ENCODE measurements at places on chromosomes 13 and 19.

- no peak for DNase-seq
Observed at GRCh38 chr13:97226788-97227627, 4.9 kb downstream of the MBNL2 start.

DNA sequence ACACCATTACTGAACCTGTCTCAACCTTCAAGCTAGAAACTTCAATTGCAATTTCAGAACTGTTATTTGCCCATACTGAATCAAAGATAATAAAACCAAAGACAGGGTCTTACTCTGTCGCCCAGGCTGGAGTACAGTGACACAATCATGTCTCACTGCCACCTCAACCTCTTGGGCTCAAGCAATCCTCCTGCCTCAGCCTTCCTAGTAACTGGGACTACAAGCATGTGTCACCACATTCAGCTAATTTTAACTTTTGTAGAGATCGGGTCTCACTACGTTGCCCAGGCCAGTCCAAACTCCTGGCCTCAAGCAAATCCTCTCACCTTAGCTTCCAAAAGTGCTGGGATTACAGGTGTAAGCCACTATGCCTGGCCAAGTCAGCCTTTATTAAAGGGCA lies 143.4 kb downstream of the DIAPH3 start:
- no peak for DNase-seq

GRCh38 chr19:48990400-48990799 lies 2.7 kb downstream of the GYS1 start:
- DNase-seq: no peak

DNA sequence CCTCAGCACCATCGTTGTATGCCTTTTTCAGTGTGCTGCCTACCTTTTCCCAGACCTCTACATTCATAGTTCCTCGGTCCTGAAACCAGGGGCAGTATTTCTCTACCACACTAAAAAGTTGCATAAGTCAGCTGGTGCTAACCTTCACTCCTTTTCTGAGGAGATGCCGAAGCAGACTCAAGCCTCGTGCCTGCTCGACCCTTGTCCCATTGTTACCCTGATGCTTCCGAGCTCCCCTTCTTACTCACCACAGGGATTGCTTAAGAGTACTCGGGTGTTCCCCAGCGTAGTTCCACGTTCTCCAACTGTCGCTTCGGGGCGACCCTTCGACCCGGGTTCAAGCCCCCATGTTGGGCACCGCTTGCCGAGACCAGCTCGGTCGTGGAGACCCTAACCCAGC lies 19.0 kb upstream of the IL17D start:
- no peak for DNase-seq

- peak; percentile 35 for DNase-seq
Observed at GRCh38 chr19:40398417-40399131, 8.6 kb upstream of the HIPK4 start.

GRCh38 chr19:6412447-6413091 lies 12.0 kb downstream of the KHSRP start:
- no peak for DNase-seq

DNA sequence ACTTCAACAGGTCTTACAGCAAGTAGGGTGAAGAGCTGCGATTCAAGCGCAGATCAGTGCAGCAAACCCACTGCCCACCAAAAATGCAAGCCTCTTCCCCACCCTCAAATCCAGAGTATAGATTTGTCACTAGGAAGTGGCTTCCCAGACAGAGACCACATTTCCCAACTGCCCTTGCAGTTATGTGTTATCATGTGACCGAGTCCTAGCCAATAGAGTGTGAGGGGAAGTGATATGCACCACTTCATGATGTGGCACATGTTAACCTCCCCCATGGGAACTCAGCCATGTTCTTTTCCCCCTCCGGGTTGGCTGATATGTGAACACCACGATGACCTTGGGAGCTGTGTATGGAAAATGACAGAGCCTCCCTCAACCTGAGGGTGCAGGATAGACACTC lies 50.8 kb downstream of the MBD3L2B start:
- DNase-seq: no peak

- no peak for DNase-seq
Observed at GRCh38 chr19:35329323-35329722, 336 bp downstream of the CD22 start.

- DNase-seq: peak; percentile 54
Observed at GRCh38 chr13:107289540-107289939, 721.6 kb upstream of the ARGLU1 start.

DNA sequence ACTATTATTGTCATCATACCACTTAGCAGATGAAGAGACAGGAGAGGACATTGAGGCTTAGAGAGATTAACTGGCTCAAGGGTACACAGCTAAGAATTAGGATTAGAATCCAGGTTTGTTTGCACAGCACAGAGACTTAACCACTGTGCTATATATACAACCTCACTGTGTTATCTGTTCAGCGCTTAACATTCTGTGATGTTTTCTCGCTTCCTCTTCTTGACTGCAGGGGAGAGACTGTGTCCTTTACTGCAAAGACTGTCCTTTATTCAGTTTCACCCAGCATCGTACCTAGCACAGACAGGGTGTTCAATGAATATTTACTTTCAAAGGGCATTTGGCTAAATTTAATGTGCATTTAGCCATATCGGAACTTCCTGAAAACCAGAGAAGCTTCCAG lies 54.9 kb upstream of the PCDH8 start:
- no peak for DNase-seq

GRCh38 chr19:12527034-12527836 lies 24.0 kb downstream of the ZNF564 start:
- peak; percentile 40 for DNase-seq

DNA sequence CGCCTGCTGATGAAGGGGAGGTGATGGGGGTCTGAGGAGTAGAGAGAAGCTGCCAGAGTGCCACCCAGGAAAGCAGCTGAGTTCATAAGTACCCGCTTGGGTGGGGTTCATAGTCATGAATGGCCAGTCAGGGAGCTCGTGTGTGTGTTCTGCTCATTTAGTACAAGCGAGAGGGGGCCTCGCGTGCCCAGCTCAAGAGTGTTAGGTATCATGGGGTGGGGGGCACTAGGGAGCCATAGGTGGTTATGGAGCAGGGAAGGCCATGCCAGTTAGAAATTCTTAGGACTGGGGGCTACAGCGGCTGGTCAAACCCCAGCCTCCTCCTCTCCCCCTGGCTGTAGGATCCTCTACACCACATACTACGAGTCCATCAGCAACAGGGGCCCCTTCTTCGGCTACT lies 46.8 kb downstream of the CD320 start:
- DNase-seq: no peak

GRCh38 chr13:105462098-105462497 lies 1073.4 kb downstream of the EFNB2 start:
- no peak for DNase-seq

DNA sequence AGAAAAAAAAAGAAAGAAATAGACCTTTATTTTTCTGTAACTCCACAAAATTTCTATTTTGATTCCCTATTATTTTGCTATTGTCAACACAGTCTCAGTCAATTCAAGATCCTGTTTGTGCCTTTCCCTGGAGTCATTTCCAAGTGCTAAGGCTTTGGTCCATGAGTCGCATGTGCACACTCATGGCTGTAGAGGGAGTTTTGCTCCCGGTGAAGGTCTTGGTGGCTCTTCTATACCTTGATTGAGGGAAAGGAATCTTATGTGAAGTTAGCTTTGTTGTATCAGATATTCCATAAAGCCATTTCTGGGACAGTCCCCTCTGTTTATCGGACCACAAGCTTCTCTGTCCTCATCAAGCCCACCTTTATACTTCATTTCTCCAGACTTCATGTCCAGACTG lies 58.7 kb upstream of the ALOX5AP start:
- DNase-seq: peak; percentile 44

DNA sequence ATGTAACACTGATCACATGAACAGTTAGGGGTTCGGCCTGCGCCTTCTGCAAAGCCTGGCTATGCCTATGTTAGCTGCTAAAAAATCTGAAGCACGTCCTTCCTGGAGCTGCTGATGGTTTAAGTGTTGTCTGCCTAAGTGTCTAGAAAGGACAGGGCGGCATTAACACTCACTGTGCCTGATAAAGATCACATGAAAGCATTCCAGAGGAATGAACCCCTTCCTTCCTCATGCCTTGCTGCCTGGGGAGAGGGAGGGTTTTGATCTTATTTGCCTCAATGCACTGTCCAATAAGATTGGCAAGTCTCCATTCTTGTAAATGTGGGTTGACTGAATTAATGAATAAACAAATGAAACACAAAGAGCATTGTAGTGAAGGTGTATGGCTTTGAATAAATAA lies 5.2 kb downstream of the DOCK9 start:
- peak; percentile 84 for DNase-seq

DNA sequence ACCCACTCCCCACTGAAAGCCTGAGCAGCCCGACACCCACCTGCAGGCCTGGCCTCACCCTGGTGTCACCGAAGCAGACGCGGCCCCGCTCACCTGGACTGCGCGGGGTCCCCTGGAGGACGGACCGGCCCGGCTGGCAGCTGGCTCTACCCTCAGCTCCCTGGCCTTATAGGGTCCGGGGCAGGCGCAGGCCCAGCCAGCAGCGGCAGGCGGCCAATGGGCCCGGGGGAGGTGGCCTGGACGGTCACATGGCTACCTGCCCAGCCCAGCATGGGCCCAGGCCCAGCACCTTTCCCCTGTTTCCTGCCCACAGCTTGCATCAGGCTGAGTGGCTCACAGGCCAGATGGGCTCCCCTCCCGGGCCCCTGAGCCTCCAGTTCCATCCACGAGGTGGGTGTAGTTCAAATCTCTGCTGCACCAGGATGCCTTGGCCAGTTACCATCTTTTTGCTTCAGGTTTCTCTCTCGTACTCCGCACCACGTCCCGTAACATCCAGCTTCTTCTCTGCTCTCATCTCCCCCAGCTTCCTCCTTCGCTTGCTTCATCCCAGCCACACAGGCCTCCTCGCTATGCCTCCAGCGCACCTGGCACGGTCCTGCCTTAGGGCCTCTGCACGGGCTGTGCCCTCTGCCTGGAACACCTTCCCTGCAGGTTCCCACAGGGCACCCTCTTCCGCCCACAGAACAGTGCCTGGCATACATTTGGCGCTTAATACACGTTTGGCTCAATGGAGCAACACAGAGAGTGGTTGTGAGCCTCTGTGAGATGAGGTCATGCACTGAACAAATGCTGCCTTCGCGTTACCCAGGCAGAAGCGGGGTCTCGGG lies at the start of gene PLIN4:
PLIN4 (minus strand) TSS at position 142 of the 827 bp plus-strand sequence. CDS start 214 bp downstream, outside the sequence.
- DNase-seq: peak; percentile 32

DNA sequence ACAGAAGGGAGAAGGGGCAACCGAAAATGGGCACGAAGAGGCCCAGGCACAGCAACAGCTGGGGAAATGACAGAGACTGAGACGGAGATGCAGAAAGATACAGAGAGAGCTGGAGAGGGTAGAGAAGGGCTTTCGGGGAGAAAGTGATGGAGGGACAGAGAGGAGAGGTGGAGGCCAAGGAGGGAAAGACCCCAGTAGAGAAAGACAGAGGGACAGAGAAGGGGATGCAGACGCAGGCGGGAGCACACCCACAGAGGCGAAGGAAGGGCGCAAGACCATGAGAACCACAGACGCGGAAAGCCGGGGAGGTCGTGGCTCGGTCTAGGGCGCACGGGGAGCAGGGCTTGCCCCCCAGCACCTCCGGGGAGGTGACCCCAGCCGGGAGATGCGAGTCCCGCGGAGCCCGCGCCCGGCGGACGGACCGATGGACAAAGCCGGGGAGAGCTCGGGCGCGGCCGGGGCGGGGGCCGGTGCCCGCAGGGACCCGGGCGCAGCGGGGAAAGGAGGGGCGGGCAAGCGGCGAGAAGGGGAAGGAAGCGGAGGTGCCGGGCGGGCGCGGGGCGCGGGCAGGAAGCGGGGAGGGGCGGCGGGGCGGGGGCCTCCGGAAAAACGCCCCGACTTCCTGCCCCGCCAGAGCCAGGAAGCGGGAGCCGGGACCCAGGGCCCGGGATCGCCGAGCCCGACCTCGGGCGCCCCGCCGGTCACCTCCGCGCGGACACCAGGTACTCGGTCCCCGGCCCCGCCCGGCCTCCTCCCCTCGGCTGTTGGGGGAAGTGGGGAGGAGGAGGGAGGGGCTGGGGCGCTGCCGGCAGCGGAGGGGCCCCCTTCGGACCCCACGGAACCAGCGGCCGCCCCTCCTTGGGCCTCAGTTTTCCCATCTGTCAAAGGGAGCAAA lies at the start of gene ARHGEF1:
ARHGEF1 (plus strand) TSS at position 617 of the 895 bp plus-strand sequence. CDS start 4,899 bp downstream, outside the sequence.
- DNase-seq: peak; percentile 23

- no peak for DNase-seq
Observed at GRCh38 chr19:50516964-50517703, 3.4 kb upstream of the ASPDH start.

- no peak for DNase-seq
Observed at GRCh38 chr19:56098731-56099568, 22.1 kb downstream of the ZNF787 start.

DNA sequence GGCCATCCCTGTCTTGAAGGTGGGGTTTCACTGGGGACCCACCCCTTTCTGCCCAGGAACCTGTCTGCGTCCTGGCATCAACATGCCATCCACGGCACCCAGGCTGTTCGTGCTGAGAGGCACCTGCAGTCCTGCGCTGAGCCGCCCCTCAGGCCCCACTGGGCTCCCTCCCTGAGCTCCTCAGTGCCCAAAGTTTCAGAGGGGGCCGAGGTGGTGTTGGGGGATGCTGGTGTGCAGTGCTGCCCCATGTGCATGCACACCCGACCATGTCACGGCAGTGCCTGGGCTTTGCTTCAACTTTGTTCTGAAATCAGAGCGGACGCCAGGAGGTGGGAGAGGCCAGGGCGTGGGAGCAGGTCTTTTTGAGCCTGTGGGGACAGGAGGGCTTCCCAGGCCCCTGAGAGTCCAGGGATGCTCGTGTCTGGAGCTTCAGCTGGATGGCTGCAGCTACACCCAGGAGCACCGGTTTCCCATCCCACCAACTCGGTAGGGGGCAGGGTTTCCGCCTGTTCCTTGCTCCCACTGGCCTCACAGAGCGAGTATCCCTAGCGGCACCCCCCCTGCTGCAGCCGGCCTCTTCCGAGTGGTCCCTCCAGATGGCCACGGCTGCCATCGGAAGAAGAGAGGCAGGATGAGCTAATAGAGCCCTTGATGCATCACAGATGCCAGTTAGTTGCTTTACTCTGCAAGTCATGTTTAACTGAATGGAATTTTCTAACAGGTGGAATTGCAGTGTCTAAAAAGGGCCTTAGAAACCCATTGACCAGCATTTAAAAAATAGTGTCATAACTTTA lies 44.0 kb downstream of the WDFY2 start:
- no peak for DNase-seq

- DNase-seq: peak; percentile 4
Observed at GRCh38 chr19:14674764-14675163, at the start of gene ADGRE3. ADGRE3 (minus strand) TSS chr19:14674844; CDS start chr19:14674770, 74 bp downstream.

DNA sequence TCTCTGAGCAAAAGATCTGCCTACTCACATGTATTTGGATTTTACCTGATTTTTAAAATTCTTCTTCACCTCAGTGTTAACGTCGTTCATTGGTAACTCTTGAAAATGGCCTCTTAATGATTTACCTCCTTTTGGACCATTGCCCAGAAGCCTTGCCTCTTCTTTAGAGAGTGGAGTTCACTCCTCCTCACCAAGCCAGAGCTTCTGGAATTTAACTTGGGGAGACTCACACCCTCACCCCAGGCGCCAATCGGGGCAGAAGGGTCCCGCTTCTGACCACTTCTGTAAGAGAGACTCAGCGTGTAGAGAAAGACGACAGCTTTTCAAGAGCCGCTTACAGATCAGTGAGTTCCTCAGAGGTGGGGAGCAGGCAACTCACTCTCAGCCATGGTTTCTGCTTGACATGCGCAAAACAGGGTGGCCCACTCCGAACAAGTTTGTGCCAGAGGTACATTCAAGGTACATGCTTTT lies 2.7 kb downstream of the PNMA8C start:
- DNase-seq: peak; percentile 54
